ENCODE measurements at places on chromosomes 2 and 18.

GRCh38 chr2:29767606-29768335, 153.6 kb downstream of the ALK start:
- DNase-seq, result no peak

DNA sequence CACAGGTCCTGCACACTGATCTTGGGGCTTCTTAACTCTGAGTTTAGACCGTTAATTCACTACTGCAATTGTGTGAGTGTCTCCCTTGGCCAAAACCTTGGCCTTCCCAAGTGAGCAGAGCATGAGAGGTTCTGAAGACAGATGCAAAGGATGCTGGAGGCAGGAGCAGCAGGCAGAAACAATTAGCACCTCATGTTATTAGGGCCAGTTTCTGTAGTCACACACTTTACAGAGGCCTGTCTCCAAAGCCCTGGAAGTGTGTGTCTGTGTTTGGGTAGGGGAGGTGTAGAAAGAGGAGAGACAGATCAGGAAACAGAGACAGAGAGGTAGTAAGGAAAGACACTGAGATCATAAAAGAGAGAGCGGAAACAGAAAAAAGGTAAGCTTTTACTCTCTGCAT, 533.8 kb downstream of the TMEM182 start:
- DNase-seq, result no peak

- DNase-seq, result no peak
Measured at GRCh38 chr18:51461956-51462355, 264.5 kb upstream of the MEX3C start.

DNA sequence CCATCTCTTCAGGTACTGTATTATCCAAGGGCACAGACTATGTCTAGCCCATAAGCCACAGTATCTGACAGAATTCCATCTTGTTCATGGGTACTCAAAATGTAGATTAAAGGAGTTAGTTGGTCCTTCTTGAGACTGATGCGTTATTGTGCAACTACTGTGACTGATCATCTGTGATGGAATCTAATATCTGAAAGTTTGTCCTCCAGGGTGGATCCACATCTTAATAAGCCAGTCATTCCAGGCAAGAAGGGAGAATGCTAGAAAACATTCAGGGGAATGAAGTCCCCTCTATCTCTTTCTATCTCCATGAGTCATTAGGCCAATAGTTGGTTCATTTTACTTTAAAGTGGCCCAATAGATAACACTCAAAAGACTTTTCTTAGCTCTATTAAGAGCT, 252.6 kb downstream of the EXOC6B start:
- DNase-seq, result no peak

DNA sequence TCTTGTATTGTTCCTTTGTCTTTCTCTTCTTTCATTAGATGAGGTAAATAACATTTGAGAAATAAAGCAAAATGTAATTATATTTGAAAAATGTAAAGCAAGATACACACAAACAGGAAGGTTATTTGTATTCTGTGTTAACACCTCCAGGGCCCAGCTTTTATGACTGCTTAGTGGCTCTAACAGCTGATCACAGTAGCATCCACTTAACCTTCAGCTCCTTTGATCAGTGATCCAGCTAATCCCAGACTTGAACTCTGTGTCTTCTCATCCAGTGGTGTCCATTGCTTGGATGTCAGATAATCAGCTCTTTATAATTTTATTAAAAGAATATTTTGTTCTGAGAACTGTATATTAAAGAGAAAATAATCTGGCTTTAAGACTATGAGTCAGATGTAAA, 44.5 kb downstream of the PSMD14 start:
- DNase-seq, result no peak
